ENCODE measurements at places on chromosomes 5 and 9.

- DNase-seq: no peak
Observed at GRCh38 chr5:54717459-54717858, 199.9 kb downstream of the SNX18 start.

DNA sequence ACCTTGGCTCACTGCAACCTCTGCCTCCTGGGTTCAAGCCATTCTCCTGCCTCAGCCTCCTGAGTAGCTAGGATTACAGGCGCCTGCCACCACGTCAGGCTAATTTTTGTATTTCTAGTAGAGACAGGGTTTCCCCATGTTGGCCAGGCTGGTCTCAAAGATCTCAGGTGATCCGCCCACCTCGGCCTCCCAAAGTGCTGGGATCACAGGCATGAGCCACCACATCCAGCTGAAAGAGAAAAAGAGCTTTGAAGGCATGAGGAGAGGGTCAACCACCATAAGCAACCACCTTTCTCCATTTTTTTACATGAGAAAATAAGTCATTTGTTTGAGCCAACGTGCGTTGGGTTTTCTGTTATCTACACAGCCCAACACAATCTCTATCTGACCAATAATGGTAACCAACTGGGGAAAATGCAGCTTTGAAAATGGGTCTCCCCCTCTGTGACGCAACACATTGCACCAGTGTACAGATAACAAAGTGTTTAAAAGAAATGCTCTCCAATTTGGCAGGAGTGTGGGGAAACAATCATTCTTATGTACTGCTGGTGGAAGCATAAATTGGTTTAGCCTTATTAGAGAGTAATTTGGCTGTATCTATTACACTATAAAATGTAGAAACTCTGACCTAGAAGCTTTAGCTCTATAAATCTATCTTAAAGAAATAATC, 45.8 kb upstream of the ZBTB43 start:
- DNase-seq: no peak

DNA sequence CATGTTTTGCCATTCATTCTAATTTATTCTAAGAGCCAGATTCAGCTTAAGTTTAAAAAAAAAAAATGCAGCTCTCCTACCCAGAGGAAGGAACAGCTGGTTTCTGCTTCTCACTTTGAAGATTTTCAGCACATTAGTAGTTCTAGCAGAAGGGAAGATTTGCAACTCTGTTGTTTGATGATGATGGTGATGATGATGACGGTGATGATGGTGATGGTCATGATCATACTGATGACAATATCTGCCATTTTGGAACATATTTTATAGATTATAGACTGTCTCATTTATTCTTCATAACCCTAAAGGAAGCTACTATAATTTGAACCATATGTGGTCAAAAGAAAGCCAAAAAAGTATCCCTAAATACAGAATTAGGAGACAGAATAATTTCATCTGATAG, 7.9 kb upstream of the MED10 start:
- DNase-seq: no peak

DNA sequence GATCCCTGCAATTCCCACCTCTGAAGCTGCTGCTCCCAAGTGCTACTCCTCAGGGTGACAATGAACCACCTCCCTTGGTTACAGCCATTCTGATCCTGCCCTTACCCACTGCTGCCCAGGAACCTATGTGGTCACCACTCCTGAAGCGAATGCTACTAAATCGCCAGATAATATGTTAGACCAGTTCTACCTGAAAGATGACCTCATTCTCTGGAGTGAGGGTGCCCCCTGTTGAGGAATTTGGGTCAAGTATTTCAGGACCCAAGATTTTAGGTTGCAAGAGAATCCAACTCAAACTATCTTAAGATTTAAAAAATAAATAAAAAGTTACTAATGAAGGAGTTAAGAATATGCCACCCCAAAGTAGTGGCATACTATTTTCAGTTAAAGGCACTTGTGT, 5.8 kb upstream of the SNAPC3 start:
- DNase-seq: peak; percentile 14
